ENCODE measurements at places on chromosomes 2 and 18.
A peak's percentile ranks its signal among the peaks of the same experiment; 100 is the strongest.

DNA sequence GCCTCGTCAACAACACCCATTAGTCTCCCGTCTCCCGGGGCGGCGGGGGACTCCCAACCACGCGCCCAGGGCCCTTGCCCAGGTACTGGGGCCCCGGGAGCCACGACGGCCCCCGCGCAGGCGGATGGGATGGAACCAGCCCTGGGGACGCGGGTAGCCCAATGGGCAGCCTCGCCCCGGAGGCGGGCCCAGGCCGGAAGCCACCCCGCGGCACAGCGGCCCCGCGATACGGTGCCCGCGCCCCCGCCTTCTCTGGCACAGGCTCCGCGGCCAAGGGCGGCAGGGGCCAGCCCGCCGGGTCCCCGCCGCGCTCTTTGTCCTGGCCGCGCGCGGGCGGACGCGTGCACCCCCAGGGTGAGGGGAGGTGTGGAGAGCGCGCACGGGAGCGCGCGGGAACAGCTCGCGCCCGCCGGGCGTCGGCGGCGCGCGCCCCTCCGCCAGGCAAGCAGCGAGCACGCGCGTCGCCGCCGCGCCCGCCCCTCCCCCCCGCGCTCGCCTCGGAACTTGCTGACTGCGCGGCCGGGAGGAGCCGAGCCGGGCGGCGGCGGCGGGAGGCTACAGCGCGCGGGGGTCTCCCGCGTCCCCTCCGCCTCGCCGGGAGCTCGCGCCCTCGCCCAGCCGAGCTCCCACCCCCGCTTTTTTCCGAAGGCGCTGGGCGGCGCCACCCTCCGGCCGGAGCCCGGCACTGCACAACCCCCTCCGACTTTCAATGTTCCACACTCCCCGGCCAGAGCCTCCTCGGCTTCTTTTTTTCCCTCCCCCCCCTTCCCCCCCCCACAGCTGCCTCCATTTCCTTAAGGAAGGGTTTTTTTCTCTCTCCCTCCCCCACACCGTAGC lies at the start of gene UBE2E3:
Gene UBE2E3, plus strand, starts transcription at position 500 of the 837 bp plus-strand sequence. CDS start 1,438 bp downstream, outside the sequence.
- peak; percentile 52 for DNase-seq

DNA sequence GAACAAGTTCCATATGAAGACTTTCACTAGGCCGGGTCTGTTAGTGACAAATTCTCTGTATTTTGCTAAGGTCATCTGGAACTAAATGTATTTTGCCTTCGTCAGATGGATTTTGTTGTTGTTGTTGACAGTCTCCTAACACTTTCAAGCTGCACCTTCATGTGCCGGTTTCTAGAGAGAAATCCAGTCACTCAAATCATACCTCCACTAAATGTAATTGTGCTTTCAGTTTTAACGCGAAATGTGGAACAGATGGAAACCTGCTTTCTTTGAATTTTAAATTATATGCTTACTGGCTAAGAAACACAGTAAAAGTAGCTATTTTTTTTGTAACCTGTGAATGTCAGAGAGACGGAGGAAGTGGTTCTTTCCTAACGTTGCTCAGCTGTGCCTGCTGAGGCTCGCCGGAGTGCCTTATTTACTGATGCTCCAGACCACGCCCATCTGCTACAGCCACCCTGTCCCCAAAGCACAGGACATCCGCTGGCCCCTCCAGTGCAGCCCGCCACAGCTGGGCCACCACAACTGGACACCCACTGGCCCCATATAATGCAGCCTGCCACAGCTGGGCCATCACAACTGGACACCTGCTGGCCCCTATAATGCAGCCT lies 134.7 kb downstream of the PXDN start:
- DNase-seq = no peak

- no peak for DNase-seq
Measured at GRCh38 chr2:224764565-224765236, 48.5 kb upstream of the CCDC195 start.

DNA sequence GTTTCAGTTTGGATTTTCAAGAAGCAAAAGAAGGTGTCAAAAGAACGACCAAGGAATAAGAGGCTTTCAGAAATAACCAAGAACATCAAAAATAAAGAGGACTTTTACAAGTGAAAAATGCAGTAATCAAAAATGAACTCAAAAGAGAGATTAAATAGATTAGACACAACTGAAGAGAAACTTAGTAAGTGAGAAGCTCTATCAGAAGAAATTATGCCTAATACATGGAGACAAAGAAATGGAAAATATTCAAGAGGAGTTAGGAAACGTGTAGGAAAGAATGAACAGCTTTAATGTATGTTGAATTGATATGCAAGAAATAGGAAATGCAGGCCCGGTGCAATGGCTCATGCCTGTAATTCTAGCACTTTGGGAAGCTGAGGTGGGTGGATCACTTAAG lies 145.8 kb downstream of the ACOXL start:
- no peak for DNase-seq

- no peak for DNase-seq
Measured at GRCh38 chr2:177964892-177965291, 107.7 kb downstream of the PDE11A start.

DNA sequence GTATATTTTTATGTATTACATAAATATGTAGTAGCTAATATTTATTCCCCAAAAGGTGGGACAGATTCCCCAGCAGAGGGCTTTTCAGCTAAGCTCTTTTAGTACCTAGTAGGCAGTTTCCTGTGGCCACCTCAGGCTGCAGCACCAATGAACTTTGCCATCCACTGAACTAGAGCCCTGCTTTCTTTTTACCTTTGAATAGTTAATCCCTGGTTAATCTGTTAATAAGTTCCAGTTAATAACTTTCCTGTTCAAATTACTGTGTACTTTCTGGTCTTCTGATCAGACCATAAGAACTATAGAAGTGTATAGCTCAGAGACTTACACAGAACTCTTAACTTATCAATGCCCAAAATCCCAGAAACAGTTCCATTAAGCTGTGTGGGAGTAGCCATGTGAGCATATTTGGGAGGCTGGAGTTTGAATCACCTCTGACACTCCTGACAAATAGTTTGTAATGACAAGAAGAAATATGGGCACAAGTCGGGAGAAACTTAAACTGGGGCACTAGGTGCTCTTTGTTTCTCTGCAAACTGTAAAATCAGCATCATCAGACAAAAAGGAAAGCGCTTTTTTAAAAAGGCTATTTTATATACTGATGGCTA lies 40.0 kb downstream of the ASXL2 start:
- DNase-seq = no peak

- no peak for DNase-seq
Measured at GRCh38 chr2:84919885-84920580, 14.6 kb downstream of the TMSB10 start.

DNA sequence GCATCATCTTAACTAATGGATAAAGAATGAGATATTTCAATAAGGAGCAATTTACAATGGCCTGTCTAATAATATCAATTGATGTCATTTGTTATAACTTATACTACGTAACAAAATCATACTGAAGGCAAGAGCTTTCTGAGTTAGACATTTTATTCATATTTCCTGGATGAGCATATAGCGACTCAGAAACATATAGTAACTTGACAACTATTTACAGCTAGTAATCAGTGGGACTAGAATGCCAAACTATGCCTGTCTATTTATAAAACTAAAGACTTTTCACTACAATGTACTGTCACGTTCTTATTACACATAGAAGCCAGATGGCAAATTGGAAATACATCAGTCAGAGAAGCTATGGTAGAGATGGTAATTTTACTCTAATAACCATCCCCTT lies 766.2 kb upstream of the TMEFF2 start:
- DNase-seq = no peak

- no peak for DNase-seq
Measured at GRCh38 chr2:20852139-20852538, 29.2 kb upstream of the LDAH start.
